Activated CD4-positive, alpha-beta T cell treated with anti-CD3 and anti-CD28 coated beads, Interleukin-2, amount 10 ng/mL, durations not matched to agents 7 days and 5 days (primary cell): ENCODE measurements at places on chromosomes 12 and 14.

DNA sequence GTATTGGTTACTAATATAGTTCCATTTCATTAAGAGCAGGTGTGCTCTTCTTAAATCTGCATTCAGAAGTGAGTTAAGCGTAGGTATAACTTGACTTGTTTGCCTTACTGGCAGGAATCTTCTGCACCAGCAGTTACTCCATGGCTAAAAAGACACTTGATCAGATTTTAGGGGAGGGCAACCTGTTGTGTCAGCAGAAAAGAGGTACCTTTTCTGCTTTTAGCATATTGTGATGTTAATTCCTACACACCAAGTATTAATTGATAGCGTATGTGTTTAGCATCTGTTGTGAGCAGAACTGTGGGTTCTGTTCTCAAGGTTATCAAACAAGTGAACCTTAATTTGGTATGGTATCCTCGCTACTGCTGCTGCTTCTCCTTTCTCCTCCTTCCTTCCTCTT, 38.3 kb downstream of the TTLL5 start:
- H3K36me3 ChIP-seq = peaks cover 18% of the 10 kb centered on the region
- DNase-seq = no peak
- H3K4me3 ChIP-seq = no peak overlapping the region
- H3K27ac ChIP-seq = no peak overlapping the region

DNA sequence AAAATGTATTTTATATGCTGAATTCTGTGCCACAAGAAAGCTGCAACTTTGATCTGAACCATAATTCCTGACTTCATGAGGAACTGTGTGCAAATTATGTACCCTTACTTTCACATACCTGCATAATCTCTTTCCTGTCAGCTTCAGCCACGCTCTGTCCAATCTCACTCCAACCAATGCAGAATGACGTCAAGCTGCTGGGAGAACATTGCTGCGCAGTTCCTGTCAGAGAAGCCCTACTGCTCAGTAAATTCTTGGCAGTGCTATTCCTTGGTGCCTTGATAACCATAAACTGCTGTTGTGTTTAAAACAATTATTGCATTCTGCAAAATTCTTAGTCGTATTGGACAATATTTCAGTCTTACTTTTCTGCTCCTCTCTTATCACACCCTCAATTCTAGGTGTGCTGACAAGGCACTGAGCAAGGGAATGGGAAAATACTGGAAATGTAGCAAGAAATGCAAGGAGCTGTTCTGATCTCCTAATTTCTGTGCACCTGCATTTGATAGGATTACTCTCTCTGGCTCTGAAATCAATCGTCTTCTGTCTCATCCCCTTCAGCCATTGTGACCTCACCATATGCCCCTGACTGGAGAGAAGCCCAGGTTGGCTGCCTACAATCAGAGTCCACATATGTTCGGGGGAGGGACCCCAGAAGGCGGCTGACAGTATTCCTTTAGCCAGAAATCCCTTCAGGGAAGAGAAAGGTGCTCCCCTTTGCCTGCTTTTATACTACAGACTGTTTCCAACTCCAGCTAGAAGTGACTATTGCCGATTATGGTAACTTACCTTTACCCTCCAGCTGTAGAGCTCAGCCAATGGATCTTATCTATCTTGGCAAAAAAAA, 274.9 kb upstream of the NOVA1 start:
- no peaks in the 10 kb centered on the region for H3K4me1 ChIP-seq
- H3K36me3 ChIP-seq = no peaks in the 10 kb centered on the region
- DNase-seq = no peak
- no peak overlapping the region for H3K4me3 ChIP-seq

DNA sequence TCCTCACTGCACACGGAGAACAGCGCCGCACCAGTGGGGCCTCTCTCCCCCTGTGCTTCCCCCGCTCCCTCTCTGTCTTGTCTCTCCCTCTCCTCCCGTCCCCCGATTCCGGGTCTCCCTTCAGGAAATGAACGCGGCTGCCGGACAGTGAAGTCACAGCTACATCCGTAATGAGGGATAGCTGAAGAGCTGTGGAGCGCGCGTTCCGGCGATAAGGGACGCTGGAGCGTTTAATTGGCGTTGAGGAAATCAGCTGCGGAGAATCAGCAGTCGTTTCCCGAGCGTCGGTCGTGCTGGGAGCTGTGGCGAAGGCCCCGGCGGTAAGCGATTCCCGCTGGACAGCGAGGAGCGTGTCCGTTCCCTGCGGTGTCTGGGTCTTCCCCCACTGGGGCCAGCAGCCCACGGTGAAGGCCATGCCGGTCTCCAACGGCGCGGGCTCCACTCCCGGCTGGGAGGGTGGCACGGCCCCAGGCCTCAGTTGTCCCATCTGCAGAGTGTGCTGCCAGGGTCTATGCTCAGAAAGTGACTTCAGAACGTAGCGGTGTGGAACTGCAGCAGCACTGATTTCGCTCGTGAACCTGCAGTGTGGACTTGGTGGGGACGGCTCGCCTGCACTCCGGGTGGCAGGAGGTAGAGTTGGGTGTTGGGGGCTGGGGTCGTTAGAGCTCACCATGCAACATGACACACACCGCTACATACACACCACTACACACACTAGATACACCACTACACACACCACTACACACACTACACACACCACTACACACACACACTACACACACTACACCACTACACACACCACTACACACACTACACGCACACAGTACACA, 10.9 kb downstream of the NOC4L start:
- H3K4me3 ChIP-seq = no peak overlapping the region
- no peak overlapping the region for H3K27ac ChIP-seq
- H3K27me3 ChIP-seq = no peaks in the 10 kb centered on the region

GRCh38 chr12:75981247-75982168, 50.1 kb downstream of the PHLDA1 start:
- H3K27ac ChIP-seq = no peak overlapping the region
- peaks cover 65% of the 10 kb centered on the region for H3K4me1 ChIP-seq
- H3K36me3 ChIP-seq = peaks cover 1% of the 10 kb centered on the region
- H3K4me3 ChIP-seq = no peak overlapping the region
- DNase-seq = no peak
